ENCODE measurements at places on chromosomes 3 and 15. TPM values are rescaled to one million over a fixed set of nuclear protein-coding genes. Genes with fewer than 3 reads are reported as not detected.

The CLEC3B gene
- 0.65 TPM for total RNA-seq

The FEZF2 gene
- total RNA-seq, result not detected

The KBTBD13 gene
- not detected for total RNA-seq

The FGF7 gene
- 0.17 TPM for total RNA-seq

The TMCO5A gene
- total RNA-seq, result not detected

The SERINC4 gene
- total RNA-seq, result not detected

The CD96 gene
- total RNA-seq, result not detected

Data from dermis lymphatic vessel endothelial cell (primary cell).